ENCODE measurements at places on chromosomes 1 and 21. TPM values are rescaled to one million over a fixed set of nuclear protein-coding genes. Genes with fewer than 3 reads are reported as not detected.
A peak's percentile ranks its signal among the peaks of the same experiment; 100 is the strongest.

DNA sequence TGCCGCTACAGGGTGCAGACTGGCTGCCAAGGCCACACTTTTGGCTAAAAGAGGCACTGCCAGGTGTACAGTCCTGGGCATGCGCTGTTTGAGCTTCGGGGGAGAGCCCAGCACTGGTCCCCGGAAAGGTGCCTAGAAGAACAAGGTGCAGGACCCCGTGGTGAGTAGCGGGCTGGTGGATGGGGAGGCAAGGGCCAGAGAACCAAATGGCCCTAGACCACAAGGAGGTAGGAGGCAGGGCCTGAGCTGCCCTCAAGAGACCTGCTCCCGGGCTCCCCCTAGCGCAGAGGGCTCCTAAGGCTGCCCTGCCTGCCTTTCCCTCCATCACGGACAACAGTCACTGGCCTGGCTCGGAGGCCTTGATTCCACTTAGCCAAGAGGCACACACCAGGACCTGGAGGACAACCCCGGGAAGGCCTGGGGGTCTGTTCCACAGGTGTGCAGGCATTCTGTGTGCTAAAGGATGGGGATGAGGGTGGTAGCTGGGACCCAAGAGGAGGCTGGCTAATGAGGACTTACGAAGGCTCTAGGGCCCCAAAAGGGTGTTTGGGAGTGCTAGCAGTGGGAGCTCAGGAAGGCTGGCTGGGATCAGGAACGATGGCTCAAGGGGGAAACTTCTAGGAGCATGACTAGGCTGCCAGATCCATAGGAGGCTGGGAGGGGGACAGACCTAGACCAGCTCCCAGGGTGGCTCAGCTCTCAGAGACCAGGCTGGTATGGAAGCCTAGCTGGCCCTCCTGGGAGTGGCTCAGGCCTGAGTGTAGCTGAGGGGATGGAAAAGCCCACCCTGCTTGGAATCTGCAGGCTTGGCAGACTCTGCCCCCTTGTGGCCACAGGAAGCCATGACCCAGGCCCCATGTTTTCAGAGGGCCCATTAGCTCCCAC lies 742 bp downstream of the ARTN start:
- H3K4me3 ChIP-seq, result peak overlapping the region; percentile 38
- H3K27ac ChIP-seq, result peak overlapping the region; percentile 75
- no peaks in the 10 kb centered on the region for H3K4me1 ChIP-seq
- H3K27me3 ChIP-seq, result no peaks in the 10 kb centered on the region
- no peak for DNase-seq

- DNase-seq, result no peak
- H3K4me3 ChIP-seq, result no peak overlapping the region
- no peaks in the 10 kb centered on the region for H3K27me3 ChIP-seq
- H3K4me1 ChIP-seq, result no peaks in the 10 kb centered on the region
- no peaks in the 10 kb centered on the region for H3K36me3 ChIP-seq
Measured at GRCh38 chr21:32812035-32812434, 40.5 kb upstream of the PAXBP1 start.

Gene IVNS1ABP
- 58.8 TPM for total RNA-seq

- no peak for DNase-seq
- no peak overlapping the region for H3K27ac ChIP-seq
- H3K4me3 ChIP-seq, result no peak overlapping the region
- no peaks in the 10 kb centered on the region for H3K27me3 ChIP-seq
- no peaks in the 10 kb centered on the region for H3K36me3 ChIP-seq
Measured at GRCh38 chr1:196466166-196466565, 142.1 kb downstream of the KCNT2 start.

GRCh38 chr1:230894664-230895063 lies 26.3 kb upstream of the C1orf198 start:
- H3K36me3 ChIP-seq, result no peaks in the 10 kb centered on the region
- no peaks in the 10 kb centered on the region for H3K4me1 ChIP-seq
- DNase-seq, result no peak
- no peak overlapping the region for H3K27ac ChIP-seq

- no peak overlapping the region for H3K27ac ChIP-seq
- H3K4me1 ChIP-seq, result peaks cover 6% of the 10 kb centered on the region
- H3K36me3 ChIP-seq, result no peaks in the 10 kb centered on the region
- DNase-seq, result no peak
- H3K27me3 ChIP-seq, result no peaks in the 10 kb centered on the region
- H3K4me3 ChIP-seq, result no peak overlapping the region
Measured at GRCh38 chr1:206545351-206545750, 38.0 kb downstream of the RASSF5 start.

Gene HMCN1
- 9.9 TPM for total RNA-seq

Gene TDRD10
- total RNA-seq, result 0.46 TPM

Gene G0S2
- 13.3 TPM for total RNA-seq

Gene S100A2
- 22.6 TPM for total RNA-seq

DNA sequence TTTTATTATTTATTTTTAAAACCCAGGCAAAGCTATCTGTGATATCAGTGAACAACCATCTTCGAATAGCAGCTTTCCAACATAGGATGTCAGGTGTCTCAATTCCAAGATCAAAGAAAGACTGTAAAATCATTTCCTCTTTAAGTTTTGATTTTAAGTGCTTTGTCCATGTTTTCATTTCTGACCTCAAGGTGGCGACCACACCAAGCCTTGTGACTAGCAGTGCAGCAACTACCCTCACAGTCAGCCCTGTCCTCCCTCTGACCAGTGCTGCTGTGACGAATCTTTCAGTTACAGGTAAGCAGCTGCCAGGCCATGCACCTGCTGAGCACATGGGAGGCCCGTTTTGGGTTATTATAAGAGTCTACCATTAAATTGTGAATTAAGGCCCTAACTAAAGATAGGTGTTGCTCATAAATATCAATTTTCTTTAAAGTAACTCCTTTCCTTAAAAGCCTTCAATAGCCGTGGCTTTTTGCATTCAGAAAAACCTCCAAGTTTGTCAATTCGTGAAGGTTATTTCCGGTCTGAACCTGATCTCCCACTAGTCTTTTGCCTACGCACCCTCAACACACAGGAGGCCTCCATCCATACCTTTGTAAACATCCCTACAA lies 117.0 kb downstream of the CD247 start:
- peak; percentile 32 for DNase-seq
- no peaks in the 10 kb centered on the region for H3K36me3 ChIP-seq
- H3K4me3 ChIP-seq, result no peak overlapping the region
- no peak overlapping the region for H3K27ac ChIP-seq

- no peak for DNase-seq
- H3K4me3 ChIP-seq, result no peak overlapping the region
- no peaks in the 10 kb centered on the region for H3K4me1 ChIP-seq
- H3K27me3 ChIP-seq, result no peaks in the 10 kb centered on the region
- H3K36me3 ChIP-seq, result no peaks in the 10 kb centered on the region
Measured at GRCh38 chr1:27862004-27862403, 10.3 kb upstream of the THEMIS2 start.

DNA sequence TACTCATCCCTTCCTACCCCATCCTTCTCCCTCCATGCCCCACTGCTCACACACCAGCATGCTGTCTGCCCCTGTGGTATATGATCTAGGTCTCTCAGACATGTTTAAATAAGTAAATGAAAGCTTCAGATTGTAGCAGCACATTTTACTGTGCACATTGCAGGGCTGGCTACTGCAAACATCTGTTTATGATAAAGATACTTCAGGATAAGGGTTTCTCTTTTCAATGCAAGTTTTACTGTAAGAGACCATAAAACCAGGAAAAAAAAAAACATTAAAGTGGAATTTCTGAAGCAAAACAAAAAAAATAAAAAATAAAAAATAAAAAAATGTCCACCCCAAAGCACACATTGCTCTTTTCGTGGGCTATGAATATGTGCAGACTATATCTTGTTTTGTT lies 184.4 kb downstream of the USH2A start:
- no peak overlapping the region for H3K4me3 ChIP-seq
- no peak for DNase-seq
- H3K27me3 ChIP-seq, result no peaks in the 10 kb centered on the region
- H3K36me3 ChIP-seq, result no peaks in the 10 kb centered on the region
- no peaks in the 10 kb centered on the region for H3K4me1 ChIP-seq
- H3K27ac ChIP-seq, result no peak overlapping the region

DNA sequence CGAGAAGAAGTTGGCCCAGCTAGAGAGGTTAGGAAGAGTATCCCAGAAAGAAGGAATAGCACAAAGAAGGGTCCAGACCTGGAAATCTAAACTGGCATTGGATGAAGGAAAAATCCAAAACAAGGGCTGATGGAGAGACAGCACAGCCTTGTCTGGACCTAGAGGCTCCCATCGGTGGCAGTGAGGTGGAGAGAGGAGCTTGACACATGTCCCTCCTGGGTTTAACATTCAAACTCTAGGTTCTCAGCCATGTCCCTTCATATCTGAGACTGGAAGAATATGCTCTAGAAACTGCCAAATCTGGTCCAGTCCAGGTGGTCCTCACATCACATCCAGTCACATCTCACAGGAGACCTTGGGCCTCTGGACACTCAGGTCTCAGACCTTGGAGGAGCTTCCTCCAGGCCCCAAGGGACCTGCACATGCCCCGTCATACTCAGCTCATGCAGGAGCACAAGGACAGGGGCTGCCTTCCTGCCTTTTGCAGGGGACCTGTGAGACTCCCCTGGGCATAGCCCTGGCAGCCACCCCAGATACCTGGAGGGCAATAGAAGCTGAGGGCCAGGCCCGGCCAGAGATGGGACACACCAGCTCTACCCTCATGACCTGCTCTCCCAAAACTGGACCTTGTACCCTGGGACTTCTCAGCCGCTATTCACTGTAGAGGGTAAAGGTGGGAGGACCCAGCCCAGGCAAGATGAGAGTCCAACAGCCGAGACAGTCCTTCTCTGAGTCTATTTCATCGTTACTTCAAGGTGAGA lies 7.5 kb downstream of the TMEM125 start:
- no peaks in the 10 kb centered on the region for H3K27me3 ChIP-seq
- no peak overlapping the region for H3K4me3 ChIP-seq
- H3K36me3 ChIP-seq, result no peaks in the 10 kb centered on the region
- no peak for DNase-seq
- no peaks in the 10 kb centered on the region for H3K4me1 ChIP-seq

GRCh38 chr1:150376110-150376509 lies 12.2 kb downstream of the RPRD2 start:
- peaks cover 9% of the 10 kb centered on the region for H3K4me1 ChIP-seq
- peak overlapping the region; percentile 19 for H3K27ac ChIP-seq
- H3K36me3 ChIP-seq, result no peaks in the 10 kb centered on the region
- no peak overlapping the region for H3K4me3 ChIP-seq

DNA sequence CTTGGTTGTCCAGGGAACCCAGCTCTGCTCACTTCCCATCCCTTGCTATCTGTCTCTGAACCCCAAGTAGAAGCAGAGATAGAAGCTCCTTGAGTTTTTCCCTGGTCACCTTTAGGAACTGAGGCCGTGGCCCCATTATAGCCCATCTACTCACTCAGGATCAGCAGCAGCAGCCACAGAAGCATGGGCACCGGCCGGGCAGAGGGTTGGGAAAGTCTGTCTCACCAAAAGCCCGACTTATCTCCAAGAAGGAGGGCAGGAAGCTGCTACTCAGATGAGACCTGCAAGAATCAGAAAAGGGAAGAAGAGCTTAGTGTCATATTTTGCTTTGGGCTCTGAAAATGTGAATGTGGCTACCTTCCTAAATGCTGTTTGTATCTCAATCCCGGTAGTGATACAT lies 264 bp downstream of the FCRL3 start:
- DNase-seq, result no peak
- no peak overlapping the region for H3K27ac ChIP-seq
- no peaks in the 10 kb centered on the region for H3K27me3 ChIP-seq
- H3K4me3 ChIP-seq, result no peak overlapping the region
- H3K36me3 ChIP-seq, result no peaks in the 10 kb centered on the region

DNA sequence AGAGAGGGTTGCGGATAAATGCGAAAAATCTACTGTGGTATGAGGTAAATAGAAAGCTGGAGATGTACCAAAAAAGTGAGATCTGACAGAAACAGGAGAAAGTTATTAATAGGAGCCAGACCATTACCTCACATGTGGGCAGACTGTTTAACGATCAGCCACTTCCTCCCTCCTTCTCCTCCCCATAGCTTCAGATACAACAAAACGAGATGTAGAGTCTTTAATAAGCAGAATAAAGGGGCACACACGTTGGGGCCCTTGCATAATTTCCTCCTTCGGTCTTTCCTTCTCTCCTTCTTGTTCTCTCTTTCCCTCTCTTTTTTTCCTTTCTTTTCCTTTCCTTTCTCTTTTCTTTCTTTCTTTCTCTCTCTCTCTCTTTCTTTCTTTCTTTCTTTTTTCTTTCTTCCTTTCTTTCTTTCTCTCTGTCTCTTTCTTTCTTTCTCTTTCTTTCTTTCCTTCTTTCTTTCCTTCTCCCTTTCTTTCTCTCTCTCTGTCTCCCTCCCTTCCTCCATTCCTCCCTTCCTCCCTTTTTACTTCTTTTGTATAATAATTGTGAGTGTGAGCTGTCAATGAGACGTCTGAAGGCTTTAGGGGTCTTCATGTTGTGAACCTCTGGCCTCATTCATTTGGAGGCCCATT lies 242.1 kb downstream of the GRIK1 start:
- no peaks in the 10 kb centered on the region for H3K4me1 ChIP-seq
- no peaks in the 10 kb centered on the region for H3K27me3 ChIP-seq
- DNase-seq, result no peak
- H3K27ac ChIP-seq, result no peak overlapping the region
- no peak overlapping the region for H3K4me3 ChIP-seq

DNA sequence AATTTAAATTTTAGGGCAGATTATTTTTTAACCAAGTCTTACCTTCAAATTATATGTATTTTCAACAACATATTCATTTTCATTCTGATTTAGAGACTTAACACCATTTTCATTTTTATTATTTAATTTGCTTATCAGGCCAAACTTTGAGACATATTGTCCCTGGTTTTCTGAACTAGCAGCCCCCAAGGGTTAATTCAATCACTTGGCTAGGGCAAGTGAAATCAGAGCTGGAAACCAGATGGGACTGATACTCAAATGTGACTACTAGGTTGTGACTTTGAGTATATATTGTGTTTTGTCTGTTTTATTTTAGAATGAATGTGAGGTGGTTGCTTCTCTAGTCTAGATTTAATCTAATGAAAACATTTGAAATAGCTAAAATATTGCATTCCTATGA lies 198.9 kb upstream of the PTGFR start:
- no peak for DNase-seq
- H3K27me3 ChIP-seq, result no peaks in the 10 kb centered on the region
- no peaks in the 10 kb centered on the region for H3K4me1 ChIP-seq
